ENCODE measurements at places on chromosomes 6 and 20. TPM values are rescaled to one million over a fixed set of nuclear protein-coding genes. Genes with fewer than 3 reads are reported as not detected.

ELOVL4 gene
- 6.8 TPM for total RNA-seq

DEFB124 gene
- total RNA-seq, result not detected

TBC1D32 gene
- total RNA-seq, result 17.4 TPM

SLC17A5 gene
- 38.7 TPM for total RNA-seq

MEI4 gene
- not detected for total RNA-seq

PKHD1 gene
- not detected for total RNA-seq

MUC22 gene
- not detected for total RNA-seq

SF3B5 gene
- total RNA-seq, result 78.9 TPM

GABRR1 gene
- total RNA-seq, result not detected

TSPO2 gene
- not detected for total RNA-seq

RAMACL gene
- total RNA-seq, result 3.3 TPM

RBM24 gene
- 1.4 TPM for total RNA-seq

EPPIN gene
- total RNA-seq, result not detected

SLCO4A1 gene
- under 0.01 TPM for total RNA-seq

KCNG1 gene
- 16.3 TPM for total RNA-seq

RRAGD gene
- total RNA-seq, result 3.3 TPM

CYP39A1 gene
- total RNA-seq, result 4.3 TPM

HS3ST5 gene
- total RNA-seq, result not detected

CST4 gene
- not detected for total RNA-seq

HAO1 gene
- total RNA-seq, result not detected

C6orf15 gene
- total RNA-seq, result not detected
